A549 treated with CpdA at 1 μM for 4 hours (cell line): ENCODE measurements at places on chromosomes 2 and 18. TPM values are rescaled to one million over a fixed set of nuclear protein-coding genes. Genes with fewer than 3 reads are reported as not detected.

The ZDBF2 gene
- total RNA-seq: 0.86 to 1.6 TPM (median 1.2 TPM) in 5 replicates

The AFF3 gene
- 0.01 to 0.11 TPM (median 0.02 TPM) in 3 of 5 replicates, not detected in the others for total RNA-seq

The PTPRM gene
- total RNA-seq: 28.0 to 35.0 TPM (median 30.4 TPM) in 5 replicates

The KIF5C gene
- total RNA-seq: 0.27 to 0.50 TPM (median 0.33 TPM) in 5 replicates

The APCDD1 gene
- total RNA-seq: not detected in 5 replicates

The EFR3B gene
- total RNA-seq: 13.5 to 17.6 TPM (median 14.6 TPM) in 5 replicates

The PLEKHB2 gene
- 68.0 to 94.4 TPM (median 72.1 TPM) in 5 replicates for total RNA-seq

The POU3F3 gene
- 0.03 to 0.05 TPM in 2 of 5 replicates, not detected in the others for total RNA-seq

The PTPN2 gene
- 23.3 to 25.9 TPM (median 24.4 TPM) in 5 replicates for total RNA-seq

The IL36B gene
- 0.11 to 0.13 TPM in 2 of 5 replicates, not detected in the others for total RNA-seq

The SOX11 gene
- total RNA-seq: not detected in 5 replicates

The MAP2 gene
- 0.26 to 0.64 TPM (median 0.44 TPM) in 5 replicates for total RNA-seq

The MAL gene
- total RNA-seq: 0.10 to 0.14 TPM in 2 of 5 replicates, not detected in the others

The TANK gene
- 33.0 to 57.2 TPM (median 38.5 TPM) in 5 replicates for total RNA-seq

The SPDYA gene
- 0.18 to 0.26 TPM (median 0.24 TPM) in 4 of 5 replicates, not detected in the other for total RNA-seq

The CFAP65 gene
- 0.10 to 0.34 TPM (median 0.14 TPM) in 5 replicates for total RNA-seq

The MRPL53 gene
- total RNA-seq: 99.0 to 157 TPM (median 138 TPM) in 5 replicates

The PFN4 gene
- total RNA-seq: 1.0 to 1.7 TPM (median 1.2 TPM) in 5 replicates

The SGO2 gene
- 11.9 to 15.5 TPM (median 13.9 TPM) in 5 replicates for total RNA-seq

The GNAL gene
- 4.6 to 8.6 TPM (median 4.9 TPM) in 5 replicates for total RNA-seq

The RESP18 gene
- not detected in 5 replicates for total RNA-seq

The TTC21B gene
- total RNA-seq: 4.4 to 6.8 TPM (median 4.7 TPM) in 5 replicates

The IL1RN gene
- 0.26 to 0.59 TPM (median 0.42 TPM) in 5 replicates for total RNA-seq

The DPYSL5 gene
- total RNA-seq: 3.6 to 5.9 TPM (median 5.2 TPM) in 5 replicates

The CNPPD1 gene
- total RNA-seq: 35.6 to 47.6 TPM (median 44.4 TPM) in 5 replicates

The CBLN2 gene
- total RNA-seq: 0.05 to 0.10 TPM (median 0.09 TPM) in 4 of 5 replicates, not detected in the other

The NEU2 gene
- total RNA-seq: not detected in 5 replicates

The TXNL1 gene
- 62.6 to 70.3 TPM (median 68.2 TPM) in 5 replicates for total RNA-seq

The POTEC gene
- not detected in 5 replicates for total RNA-seq

The RAPGEF4 gene
- 0.14 to 0.31 TPM (median 0.15 TPM) in 5 replicates for total RNA-seq

The KANSL1L gene
- 0.47 to 0.84 TPM (median 0.65 TPM) in 5 replicates for total RNA-seq

The MPV17 gene
- total RNA-seq: 74.7 to 95.4 TPM (median 90.5 TPM) in 5 replicates

The SLC4A5 gene
- total RNA-seq: 0.14 to 0.40 TPM (median 0.21 TPM) in 5 replicates

The CNDP1 gene
- total RNA-seq: not detected in 5 replicates

The MRPL19 gene
- total RNA-seq: 72.0 to 74.6 TPM (median 74.0 TPM) in 5 replicates

The LYPD6 gene
- 0.05 to 0.16 TPM (median 0.07 TPM) in 3 of 5 replicates, not detected in the others for total RNA-seq

The IHH gene
- 0.09 to 0.21 TPM (median 0.13 TPM) in 4 of 5 replicates, not detected in the other for total RNA-seq

The KCNE4 gene
- total RNA-seq: 0.84 to 1.5 TPM (median 1.0 TPM) in 5 replicates

The KIAA2012 gene
- not detected in 5 replicates for total RNA-seq

The SLC5A7 gene
- total RNA-seq: not detected in 5 replicates

The IL1B gene
- total RNA-seq: 0.09 to 0.40 TPM (median 0.24 TPM) in 5 replicates

The GBX2 gene
- total RNA-seq: 2.2 to 3.7 TPM (median 2.6 TPM) in 5 replicates

The NT5DC4 gene
- total RNA-seq: 0.49 TPM in 1 of 5 replicates, not detected in the others

The CEP192 gene
- total RNA-seq: 7.7 to 11.8 TPM (median 8.6 TPM) in 5 replicates

The ACAA2 gene
- 55.5 to 64.4 TPM (median 60.8 TPM) in 5 replicates for total RNA-seq

The CYBRD1 gene
- total RNA-seq: 26.3 to 37.3 TPM (median 34.4 TPM) in 5 replicates

The KDM3A gene
- 24.1 to 39.9 TPM (median 31.4 TPM) in 5 replicates for total RNA-seq

The TPO gene
- 0.07 to 0.18 TPM (median 0.13 TPM) in 4 of 5 replicates, not detected in the other for total RNA-seq
